ENCODE measurements at places on chromosomes 2 and 18.

GRCh38 chr2:138029276-138029675 lies 65.0 kb downstream of the HNMT start:
- DNase-seq: no peak

GRCh38 chr2:111663471-111664274 lies 220.3 kb downstream of the ANAPC1 start:
- peak; percentile 20 for DNase-seq

GRCh38 chr2:26399771-26400376 lies 1.8 kb upstream of the DRC1 start:
- no peak for DNase-seq

GRCh38 chr2:29743516-29743915 lies 177.9 kb downstream of the ALK start:
- DNase-seq: no peak

GRCh38 chr2:166424841-166425240 lies 49.1 kb upstream of the SCN9A start:
- no peak for DNase-seq

DNA sequence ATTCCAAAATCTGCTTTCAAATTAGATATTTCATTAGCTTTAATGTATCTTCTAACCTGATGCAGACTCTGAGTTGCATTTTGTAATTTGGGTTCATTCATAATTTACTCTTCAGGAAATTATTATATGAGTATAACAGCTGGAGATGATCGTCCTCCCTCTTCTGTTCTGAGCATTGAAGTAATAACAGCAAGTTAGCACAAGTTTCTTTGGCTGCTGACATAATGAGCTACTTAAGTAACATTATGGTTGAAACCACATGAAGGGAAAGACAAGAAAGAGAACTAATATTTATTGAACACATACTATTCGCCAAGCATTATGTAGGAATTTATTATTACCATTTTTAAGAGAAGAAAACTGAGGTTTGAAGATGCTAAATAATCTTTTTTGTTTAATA lies 75.1 kb downstream of the CPO start:
- DNase-seq: no peak

DNA sequence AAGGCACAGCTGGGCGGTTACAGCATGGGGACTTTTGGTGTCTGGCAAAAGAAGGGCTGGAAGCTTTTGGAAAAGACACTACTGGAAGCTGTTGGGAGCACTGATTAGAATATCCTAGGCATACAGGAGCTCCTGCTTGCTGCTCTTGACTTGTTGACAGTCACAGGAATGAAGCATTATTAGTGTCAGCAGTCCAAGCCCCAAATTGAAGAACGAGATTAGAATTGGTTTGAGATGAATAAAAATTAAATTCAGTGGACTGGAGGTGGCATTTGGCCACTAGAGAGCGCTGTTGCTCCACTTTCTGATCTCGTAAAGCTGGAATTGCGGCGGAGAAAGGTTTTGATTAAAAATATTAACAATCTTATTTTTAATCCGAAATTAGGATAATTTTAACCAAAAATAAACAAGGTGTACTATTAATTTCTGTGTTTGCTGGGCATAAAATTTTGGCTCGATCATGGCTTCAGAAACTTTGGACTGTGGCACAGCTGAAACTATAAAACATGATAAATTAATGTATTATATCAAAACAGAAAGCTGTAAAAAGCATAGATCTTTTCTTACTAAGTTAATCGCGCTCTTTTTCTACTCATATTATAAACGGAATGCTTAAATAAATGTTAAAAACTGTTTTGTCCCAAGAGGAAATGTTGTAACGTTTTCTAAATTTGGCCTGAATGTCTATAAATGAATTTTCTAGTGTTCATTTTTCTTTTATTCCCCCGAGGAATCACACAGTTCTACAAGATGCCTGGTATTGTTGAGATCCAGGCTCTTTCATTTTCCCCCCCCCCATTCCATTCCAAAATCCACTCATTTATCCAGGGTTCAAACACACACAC lies 2.4 kb upstream of the HOXD8 start:
- DNase-seq: peak; percentile 78

DNA sequence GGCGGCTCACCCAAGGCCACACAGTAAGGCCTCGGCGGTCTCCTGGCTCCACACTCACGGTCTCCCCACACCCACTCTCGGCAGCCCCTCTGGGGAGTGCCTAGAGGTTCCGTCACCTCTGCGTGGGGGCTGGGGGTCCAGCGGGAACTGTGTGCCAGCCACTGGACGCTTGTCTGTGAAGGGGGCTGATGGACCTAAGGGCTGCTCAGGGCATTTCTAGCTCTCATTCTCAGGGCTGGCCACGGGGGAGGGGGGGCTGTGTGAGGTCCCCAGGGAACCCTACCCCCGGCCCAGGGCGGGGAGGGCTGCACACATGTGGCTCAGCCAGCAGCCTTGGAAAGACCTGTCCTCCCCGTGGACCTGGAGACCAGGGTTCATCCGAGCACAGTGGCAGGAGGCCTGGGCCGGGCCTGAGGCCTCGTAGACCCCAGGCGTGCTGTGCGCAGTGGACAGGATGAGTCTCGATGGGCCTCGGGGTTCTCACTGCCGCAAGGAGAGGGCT lies 27.1 kb upstream of the ODC1 start:
- no peak for DNase-seq

DNA sequence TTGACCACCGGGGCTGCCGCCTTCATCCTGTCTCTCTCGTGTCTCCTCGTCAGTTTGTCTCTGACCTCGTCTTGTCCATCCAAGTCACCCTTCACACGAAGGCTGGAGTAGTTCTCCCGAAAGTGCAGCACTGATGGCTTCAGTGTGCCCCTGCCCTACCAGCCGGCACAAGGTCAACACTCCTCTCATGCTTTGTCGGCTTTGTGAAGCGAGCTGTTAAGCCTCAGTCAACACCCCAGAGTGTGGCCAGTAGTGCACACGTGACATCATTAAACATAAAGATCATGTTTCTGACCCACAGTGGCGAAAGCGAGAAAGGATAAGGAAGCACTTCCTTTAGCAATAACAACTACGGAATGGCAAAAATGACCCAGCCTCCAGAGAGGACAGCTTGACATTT lies 23.2 kb downstream of the ACKR3 start:
- no peak for DNase-seq

- peak; percentile 48 for DNase-seq
Measured at GRCh38 chr2:213104092-213104902, 47.1 kb downstream of the IKZF2 start.

DNA sequence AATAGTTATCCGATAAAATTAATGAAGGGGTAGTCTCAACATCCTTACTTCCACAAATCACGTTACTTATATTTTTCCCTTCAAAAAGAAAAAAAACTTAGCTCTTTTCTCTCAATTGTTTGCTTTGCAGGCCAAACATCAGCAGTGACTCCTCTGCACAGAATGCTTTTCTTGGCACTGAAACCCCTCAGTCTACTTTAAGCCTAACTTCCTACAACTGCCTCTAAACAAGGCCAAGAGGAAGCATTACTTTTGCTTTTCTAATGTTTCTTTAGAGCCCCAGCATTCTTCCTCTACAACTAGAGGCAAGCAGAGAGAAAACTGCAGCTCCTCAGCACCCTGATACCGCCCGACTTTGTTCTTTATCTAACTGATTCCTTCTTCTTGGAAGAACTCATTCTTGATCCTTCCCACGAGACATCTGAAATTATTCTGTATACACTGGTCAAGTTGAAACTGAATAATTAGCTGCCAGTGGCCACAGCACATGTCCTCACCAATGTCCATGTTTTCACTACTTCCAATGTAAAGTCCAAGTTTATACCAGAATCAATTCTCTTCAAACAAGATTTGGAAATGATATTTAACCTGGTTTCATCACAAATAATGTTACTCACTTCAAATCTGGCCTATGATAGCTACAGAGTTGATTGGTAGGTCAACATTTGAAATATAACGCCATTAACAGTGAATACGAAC lies 55.3 kb downstream of the DTNB start:
- peak; percentile 77 for DNase-seq

DNA sequence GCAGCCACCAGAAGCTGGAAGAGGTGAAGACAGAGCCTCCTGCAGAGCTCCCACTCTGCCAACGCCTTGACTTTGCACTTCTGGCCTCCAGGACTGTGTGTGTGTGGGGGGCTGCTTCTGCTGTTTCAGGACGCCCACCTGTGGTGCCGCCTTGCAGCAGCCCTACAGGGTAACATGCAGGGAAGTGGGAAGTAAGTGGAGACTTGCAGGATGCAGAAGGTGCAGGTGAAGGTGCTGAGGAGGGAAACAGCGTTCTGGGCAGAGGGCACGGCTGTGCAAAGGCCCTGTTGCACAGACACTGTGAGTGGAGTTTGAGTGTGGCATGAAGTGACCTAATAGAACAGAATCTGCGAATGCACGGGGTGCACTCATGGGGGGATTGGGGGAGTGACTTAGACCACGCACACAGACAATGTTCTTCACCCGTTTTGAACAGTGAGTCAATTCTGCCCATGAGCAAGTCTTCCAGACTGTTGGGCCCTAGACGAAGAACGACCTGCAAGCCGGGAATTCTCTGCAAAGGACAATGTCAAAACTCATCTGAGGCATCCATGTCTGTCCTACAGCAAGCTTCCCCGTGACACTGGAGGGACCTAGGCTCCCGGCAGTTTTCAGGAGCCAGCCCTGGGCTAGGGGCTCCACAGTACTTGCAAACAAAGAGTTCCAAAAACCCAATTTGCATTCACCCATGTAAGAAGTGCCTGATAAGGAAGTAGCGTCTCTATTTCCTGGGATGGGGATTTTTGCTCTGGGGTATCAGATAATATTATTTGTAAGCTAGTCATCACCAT lies 19.0 kb downstream of the MBP start:
- no peak for DNase-seq

DNA sequence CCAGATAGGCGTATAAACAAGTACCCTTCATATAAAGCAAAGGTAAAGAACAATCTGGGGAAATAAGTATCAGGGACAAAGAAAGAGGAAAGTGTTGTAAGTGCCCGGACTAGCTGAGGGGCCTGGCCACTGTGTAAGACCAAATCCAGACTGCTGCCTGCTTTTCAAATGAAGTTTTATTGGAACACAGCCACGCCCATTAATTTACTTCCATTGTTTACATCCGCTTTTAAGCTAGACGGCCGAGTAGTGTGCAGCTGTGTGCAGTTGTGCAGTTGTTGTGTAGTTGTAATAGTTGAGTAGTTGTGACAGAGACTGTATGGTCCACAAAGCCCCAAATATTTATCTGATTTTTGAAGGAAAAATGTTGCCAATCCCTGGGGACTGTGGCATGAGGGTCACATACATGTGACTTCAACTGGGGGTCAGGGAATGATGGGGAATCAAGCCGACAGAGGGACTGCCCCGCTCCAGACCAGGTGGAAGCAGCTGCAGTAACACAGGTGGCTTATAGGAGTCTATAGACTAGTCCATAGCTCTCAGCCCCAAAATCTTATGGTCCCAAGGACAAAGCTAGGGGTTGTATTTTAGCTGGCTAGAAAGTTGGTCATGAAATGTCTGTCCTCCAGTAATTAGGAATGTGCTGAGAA lies 30.0 kb downstream of the FHL2 start:
- no peak for DNase-seq

DNA sequence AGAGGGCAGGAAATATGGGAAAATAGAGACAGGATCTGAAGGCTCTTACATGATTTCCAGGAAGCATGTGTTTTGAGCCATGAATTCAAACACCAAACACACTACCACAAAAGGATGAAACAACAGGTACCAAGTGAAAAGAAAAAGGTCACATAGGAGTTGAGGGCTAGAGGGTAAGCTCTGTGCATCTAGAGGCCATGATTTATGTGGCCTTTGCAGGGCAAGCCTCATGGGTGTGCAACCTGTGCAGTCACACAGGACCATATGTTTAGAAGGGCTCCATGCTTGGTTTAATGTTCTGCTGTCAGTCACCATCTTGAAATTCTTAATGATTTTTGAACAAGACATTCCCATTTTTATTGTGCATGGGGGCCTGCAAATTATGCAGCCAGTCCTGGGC lies 134.5 kb upstream of the CCDC68 start:
- DNase-seq: no peak

GRCh38 chr2:1234731-1235308 lies 178.4 kb upstream of the TPO start:
- DNase-seq: peak; percentile 32

DNA sequence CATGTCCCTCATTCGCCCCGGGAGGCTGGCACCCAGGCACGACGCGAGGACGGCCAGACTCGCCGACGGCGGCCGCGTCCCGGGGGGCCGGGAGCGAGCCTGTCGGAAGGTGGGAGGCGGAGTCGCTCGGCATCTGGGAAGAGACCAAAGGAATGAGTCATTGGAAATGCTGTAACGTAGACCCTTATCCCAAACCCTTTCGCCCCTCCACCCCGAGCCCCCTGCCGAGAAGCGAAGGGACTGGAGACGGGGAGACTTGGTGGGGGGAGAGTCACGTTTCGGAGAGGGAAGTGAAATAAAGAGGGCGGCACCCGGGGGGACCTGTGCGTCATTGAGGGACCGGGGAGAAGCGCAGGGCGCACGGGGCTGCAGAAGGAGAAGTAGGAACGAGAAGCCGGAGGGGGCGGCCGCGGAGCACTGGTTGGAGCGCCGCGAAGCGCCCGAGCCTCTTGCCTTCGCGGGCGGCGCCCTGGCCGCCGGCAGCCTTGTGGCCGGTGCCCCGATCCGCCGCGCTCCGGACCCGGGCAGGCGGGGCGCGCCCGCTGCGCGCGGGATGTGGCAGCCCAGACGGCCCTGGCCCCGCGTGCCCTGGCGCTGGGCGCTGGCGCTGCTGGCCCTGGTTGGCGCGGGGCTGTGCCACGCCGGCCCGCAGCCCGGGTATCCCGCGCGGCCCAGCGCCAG lies at the start of gene EMILIN2:
Gene EMILIN2, plus strand, starts transcription at position 371 of the 681 bp plus-strand sequence. Its CDS starts 183 bp downstream, at position 554.
- no peak for DNase-seq

DNA sequence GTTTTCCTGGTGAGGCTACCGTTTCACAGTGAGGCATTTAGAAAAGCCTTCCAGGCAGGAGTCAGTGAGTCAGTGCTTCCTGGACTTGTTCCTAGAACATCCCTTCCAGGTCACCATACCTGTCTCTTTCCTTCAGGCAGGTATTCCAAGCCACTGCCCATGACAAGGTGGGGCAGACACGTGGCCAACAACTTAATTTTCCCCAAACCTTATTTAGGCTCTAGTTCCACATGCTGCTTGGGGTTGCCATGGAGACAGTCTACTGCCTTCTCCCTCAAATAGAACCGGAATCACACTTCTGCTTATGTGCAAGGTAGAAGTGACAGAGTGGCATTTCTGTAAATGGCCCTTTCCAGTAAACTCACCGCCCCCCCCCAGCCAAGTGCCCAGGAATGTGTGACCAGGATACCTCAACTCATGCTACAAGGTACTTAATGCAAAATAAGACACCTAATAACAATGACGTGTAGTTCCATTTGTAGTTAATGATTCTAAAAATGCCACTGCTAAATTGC lies 258.3 kb downstream of the PRKCE start:
- DNase-seq: peak; percentile 93

DNA sequence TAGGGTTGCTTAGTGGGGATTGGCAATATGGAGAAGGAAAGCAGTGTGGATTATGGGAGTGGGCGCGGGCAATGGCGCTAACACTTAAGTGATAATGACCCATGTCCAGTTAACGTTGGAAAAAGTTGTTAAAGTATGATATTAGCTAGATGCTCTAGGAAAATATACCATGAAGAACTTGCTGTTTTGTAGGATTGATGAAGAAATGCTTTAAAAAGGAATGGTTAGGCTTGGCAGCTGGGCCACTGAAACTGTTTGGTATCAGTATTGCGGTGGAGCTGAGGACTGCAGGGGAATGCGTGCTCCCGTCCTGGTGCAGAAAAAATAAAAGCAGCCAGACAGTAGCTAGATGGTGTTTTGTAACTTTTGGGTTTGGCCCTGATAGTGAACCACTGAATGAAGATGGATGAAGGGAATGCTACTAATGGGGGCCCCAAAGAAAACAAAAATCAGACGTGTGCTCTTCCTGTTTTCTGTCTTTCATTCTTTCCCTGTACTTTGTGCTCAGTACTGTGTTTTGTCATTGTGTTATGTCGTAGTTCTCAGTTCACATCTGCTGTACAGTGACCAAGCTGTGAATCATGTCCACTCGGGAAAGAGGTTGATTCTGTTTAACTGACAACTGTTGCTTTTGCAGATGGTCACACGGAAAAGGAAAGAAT lies 999 bp downstream of the INSIG2 start:
- peak; percentile 48 for DNase-seq

Data from PC-3 (cell line).